Naive thymus-derived CD4-positive, alpha-beta T cell (primary cell): ENCODE measurements at places on chromosomes 1 and 21. TPM values are rescaled to one million over a fixed set of nuclear protein-coding genes. Genes with fewer than 3 reads are reported as not detected.

Gene CSRP1
- 37.7 TPM for total RNA-seq

GRCh38 chr1:21963477-21964217 lies 13.2 kb upstream of the CELA3B start:
- peak; percentile 63 for DNase-seq
- H3K36me3 ChIP-seq: no peaks in the 10 kb centered on the region
- no peak overlapping the region for H3K27ac ChIP-seq
- H3K4me3 ChIP-seq: no peak overlapping the region
- no peaks in the 10 kb centered on the region for H3K4me1 ChIP-seq

- no peak for DNase-seq
- no peaks in the 10 kb centered on the region for H3K27me3 ChIP-seq
These were observed 1122.5 kb downstream of the NCAM2 start for GRCh38 chr21:22120616-22121266.

DNA sequence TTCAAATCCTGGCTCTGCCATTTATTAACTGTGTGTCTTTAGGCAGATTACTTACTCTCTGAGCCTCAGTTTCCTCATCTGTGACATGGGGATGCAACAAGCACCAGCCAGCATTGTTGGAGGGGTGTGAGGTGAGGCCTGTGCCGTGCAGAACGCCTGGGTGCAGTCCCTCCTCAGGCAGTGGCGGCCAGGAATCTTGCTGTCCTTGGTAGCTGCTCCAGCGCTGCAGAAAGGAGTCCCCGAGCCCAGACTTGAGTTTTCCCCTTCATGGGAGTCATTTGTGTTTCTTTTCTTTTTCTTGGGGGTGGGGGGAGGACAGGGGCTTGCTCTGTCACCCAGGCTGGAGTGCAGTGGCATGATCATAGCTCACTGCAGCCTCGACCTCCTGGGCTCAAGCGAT lies 46.6 kb downstream of the DISP3 start:
- H3K27ac ChIP-seq: no peak overlapping the region
- no peaks in the 10 kb centered on the region for H3K4me1 ChIP-seq
- no peaks in the 10 kb centered on the region for H3K27me3 ChIP-seq
- no peak for DNase-seq
- H3K36me3 ChIP-seq: no peaks in the 10 kb centered on the region

DNA sequence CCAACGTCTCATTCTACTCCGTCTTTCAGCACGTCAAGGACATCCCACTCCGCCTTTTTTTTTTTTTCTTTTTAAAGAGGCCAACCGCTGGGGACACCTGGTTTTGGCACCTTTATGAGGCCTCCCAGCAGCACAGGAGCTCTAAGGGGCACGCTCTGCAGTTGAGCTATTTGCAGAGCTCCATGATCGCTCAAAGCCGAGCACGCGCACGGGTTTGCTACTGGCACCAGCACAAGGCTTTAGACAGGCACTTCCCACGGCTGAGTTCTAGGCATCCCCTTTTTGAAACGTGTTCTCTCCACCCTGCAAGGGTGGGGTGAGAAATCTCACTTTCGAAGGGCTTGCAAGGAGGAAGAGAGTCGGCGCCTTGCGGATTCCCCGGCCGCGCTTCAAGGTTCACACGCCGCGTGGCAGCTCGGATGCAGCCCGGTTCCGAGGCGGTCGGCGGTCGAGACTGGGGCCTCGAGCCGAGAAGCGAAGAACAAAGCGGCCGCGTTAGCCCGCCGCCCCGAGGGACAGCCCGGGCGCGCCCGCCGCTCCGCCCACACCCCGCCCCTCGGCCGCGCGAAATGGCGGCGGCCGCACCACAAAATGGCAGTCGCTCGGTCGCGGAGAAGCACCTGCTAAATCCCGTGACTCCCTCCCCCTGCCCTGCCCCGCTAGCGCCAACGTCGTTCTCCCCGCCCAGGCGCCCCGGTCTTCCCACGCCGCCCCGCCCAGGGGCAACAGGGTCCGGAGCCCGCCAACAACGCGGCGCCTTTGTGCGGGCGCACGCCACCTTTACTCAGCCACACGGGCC lies 12.9 kb upstream of the SPEN start:
- peaks cover 12% of the 10 kb centered on the region for H3K4me1 ChIP-seq
- peak overlapping the region; percentile 100 for H3K4me3 ChIP-seq
- H3K27me3 ChIP-seq: no peaks in the 10 kb centered on the region
- no peaks in the 10 kb centered on the region for H3K36me3 ChIP-seq
- DNase-seq: peak; percentile 88

GRCh38 chr21:22885614-22886013 lies 1887.4 kb downstream of the NCAM2 start:
- H3K4me1 ChIP-seq: no peaks in the 10 kb centered on the region
- no peaks in the 10 kb centered on the region for H3K27me3 ChIP-seq
- H3K36me3 ChIP-seq: no peaks in the 10 kb centered on the region
- H3K27ac ChIP-seq: no peak overlapping the region
- no peak for DNase-seq
- H3K4me3 ChIP-seq: no peak overlapping the region

- peaks cover 18% of the 10 kb centered on the region for H3K4me1 ChIP-seq
- H3K36me3 ChIP-seq: no peaks in the 10 kb centered on the region
- no peaks in the 10 kb centered on the region for H3K27me3 ChIP-seq
- no peak overlapping the region for H3K4me3 ChIP-seq
These were observed 70.4 kb downstream of the PLEKHA6 start for GRCh38 chr1:204289280-204289679.

GRCh38 chr1:103525114-103525606 lies 339 bp upstream of the RNPC3 start:
- peaks cover 10% of the 10 kb centered on the region for H3K36me3 ChIP-seq
- H3K27me3 ChIP-seq: no peaks in the 10 kb centered on the region

GRCh38 chr1:205004351-205004750 lies 38.7 kb upstream of the CNTN2 start:
- no peak overlapping the region for H3K27ac ChIP-seq
- H3K27me3 ChIP-seq: no peaks in the 10 kb centered on the region
- H3K4me3 ChIP-seq: no peak overlapping the region
- H3K36me3 ChIP-seq: no peaks in the 10 kb centered on the region
- DNase-seq: no peak

- no peak for DNase-seq
- no peak overlapping the region for H3K27ac ChIP-seq
- no peaks in the 10 kb centered on the region for H3K27me3 ChIP-seq
- no peaks in the 10 kb centered on the region for H3K4me1 ChIP-seq
These were observed 349.6 kb downstream of the HHAT start for GRCh38 chr1:210678306-210678705.

GRCh38 chr21:45724345-45724961 lies 80.9 kb downstream of the PCBP3 start:
- DNase-seq: no peak
- H3K27ac ChIP-seq: no peak overlapping the region
- no peaks in the 10 kb centered on the region for H3K36me3 ChIP-seq
- no peaks in the 10 kb centered on the region for H3K27me3 ChIP-seq
- H3K4me1 ChIP-seq: no peaks in the 10 kb centered on the region
- H3K4me3 ChIP-seq: no peak overlapping the region

DNA sequence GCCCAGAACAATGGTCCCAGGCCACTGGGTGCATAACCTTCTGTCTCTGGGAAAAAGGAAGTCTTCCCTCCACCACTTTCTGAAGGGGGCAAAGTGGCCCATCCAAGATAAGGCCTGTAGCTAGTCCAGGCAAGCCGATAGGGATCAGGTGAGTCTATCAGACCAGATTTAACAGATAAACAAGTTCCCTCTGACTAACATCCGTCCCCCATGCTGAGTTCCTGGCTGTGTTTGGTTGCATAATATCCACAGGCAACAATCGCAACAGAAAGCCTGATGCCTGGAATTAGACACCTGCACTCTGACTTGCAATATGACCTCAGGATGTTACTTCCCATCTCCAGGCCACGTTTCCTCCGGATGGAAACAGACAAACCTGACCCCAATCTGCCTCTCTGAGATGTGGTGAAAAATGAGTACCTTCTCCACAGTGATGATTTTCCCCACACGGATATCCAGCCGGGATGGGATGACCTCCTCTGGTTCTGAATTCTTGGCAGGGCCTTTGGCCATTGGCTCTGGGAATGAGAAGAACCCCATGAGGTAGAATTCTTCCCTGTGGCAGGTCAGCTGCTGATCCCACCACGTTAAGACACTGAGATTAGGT lies 36.4 kb downstream of the YARS1 start:
- H3K27me3 ChIP-seq: no peaks in the 10 kb centered on the region
- DNase-seq: no peak
- peaks cover 85% of the 10 kb centered on the region for H3K36me3 ChIP-seq
- H3K4me1 ChIP-seq: no peaks in the 10 kb centered on the region
- no peak overlapping the region for H3K4me3 ChIP-seq

- H3K27ac ChIP-seq: no peak overlapping the region
- H3K4me3 ChIP-seq: no peak overlapping the region
- no peaks in the 10 kb centered on the region for H3K27me3 ChIP-seq
- DNase-seq: no peak
These were observed 1537.1 kb downstream of the PLA2G4A start for GRCh38 chr1:188365874-188366273.

DNA sequence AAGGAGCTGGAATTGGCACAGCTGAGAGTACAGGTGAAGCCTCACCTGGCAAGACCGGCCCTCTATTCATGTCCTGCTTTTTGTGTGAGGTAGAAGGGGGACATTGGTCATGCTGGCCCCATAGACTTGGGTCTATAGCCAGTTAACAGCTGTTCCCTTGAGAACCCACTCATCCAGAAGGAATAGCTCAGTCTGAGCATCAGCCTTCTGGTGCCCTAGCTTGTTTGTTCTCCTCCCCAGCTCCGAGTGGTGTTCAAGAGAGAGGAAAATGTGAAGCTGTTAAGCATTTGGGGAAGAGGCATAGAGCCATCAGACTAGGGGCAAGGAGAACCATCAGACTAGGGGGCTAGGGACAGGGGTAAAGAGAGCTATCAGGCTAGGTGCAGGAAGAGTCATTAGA lies 290.9 kb downstream of the SIPA1L2 start:
- H3K4me1 ChIP-seq: peaks cover 6% of the 10 kb centered on the region
- H3K36me3 ChIP-seq: no peaks in the 10 kb centered on the region
- no peak for DNase-seq
